ENCODE measurements at places on chromosomes 2 and 18.

DNA sequence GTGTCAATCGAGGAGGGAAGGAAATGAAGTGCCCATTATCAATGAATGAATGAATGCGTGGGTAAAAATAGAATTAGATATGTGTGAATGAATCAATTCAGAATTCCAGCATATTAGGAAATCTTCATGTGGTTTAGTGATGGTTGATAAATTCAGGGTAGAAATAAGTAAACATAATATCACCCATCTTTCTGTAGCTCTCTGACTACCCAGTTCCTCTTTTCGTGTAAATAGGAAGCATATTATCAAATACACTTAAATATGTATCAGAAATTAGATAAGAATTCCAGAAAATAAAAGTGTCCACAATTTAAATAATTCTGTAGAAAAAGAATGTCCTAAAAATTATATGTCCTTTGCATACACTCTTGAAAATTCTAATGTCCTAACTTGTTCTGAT, 552.9 kb upstream of the LRATD1 start:
- no peak for DNase-seq

- no peak for DNase-seq
Measured at GRCh38 chr2:241047253-241048010, 49.0 kb downstream of the SNED1 start.

DNA sequence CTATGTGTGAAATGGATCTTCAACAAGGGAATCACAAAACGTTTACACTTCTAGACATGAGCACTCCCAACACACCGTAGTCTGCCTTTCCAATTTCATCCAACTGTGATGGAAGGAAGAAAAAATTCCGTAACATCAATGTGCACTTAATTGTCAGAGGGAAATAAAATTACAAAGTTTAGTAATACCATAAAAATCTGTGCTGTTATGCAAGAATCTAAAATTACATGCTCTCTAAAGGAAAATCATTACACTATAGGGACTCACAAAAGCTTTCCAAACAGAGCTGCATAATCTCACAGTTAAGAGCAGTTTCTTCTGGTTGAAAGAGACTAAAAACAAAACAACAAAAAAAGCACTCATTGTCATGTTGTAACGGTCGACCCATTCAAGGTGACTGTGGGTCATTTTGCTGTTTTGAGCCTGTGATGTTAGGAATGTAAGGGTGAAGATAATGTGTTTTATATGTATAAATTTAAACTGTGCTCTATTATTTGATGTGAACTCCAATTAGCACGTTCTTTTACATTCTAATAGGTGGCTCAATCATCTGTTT, 698.0 kb downstream of the TDRD15 start:
- DNase-seq = no peak

GRCh38 chr2:2773692-2774091, 442.6 kb upstream of the MYT1L start:
- DNase-seq = no peak

GRCh38 chr2:45272549-45273265, 263.5 kb upstream of the SIX2 start:
- no peak for DNase-seq

DNA sequence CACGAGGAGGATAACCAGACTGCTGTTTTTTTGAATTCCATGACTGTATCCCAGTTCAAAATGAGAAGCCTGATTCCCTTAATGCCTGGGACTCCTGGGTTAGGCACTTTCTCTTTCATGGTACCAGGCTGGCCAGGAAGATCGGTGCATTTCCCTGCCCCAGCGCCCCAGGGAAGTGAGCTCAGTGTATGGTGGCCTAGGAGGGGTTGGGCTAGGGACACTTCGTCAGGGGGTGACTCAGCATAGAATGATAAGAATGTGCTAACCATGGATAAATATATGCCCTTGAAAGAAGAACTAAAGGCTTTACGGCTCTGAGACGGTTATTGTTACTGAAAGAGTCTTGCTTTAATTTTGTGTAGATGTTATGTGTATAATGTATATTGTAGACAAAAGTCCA, 27.5 kb upstream of the FAM237A start:
- no peak for DNase-seq

GRCh38 chr2:223083402-223084070, 31.5 kb downstream of the KCNE4 start:
- DNase-seq = no peak

DNA sequence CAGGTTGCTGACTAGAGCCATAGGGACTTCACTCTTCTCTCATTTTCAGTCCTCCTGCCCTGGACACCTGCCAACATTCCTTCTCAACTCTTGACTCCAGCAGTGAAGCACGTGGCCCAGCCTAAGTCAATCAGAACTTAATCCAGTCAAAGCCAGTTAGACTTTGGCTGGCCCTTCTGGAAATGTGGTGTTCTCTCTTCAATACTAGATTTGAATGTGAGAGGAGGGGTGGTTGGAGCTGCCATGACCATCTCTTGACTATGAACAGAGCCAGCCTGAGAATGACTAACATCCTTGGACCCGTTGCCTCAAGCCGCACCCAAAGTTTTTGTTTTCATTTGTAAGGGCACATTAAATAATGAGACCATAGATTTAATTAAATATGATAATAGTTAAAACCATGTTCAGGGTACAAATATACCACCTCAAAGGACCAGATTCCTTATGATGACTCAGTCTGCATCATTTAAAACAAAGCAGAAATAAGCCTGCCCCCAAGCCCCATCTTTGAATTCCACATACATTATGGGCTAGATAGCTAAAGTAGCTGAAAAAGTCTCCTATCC, 49.7 kb upstream of the RASGRP3 start:
- DNase-seq = no peak

DNA sequence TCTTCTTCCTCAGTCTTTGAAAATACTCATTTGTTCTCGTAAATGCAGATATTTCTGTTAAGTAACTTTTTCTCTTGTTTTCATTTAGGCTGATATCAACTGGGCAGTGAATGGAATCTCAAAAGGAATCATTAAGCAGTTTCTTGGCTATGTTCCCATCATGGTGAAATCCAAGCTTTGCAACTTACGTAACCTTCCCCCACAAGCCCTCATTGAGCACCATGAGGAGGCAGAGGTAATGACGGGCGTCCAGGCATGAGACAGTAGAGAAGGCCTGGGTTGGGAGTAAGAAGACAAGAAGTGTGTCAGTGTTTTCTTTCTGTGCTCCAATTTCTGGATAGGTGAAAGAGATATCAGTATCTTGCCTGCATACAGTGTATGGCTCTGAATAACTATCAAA, 5.1 kb downstream of the POLR1B start:
- DNase-seq = no peak

DNA sequence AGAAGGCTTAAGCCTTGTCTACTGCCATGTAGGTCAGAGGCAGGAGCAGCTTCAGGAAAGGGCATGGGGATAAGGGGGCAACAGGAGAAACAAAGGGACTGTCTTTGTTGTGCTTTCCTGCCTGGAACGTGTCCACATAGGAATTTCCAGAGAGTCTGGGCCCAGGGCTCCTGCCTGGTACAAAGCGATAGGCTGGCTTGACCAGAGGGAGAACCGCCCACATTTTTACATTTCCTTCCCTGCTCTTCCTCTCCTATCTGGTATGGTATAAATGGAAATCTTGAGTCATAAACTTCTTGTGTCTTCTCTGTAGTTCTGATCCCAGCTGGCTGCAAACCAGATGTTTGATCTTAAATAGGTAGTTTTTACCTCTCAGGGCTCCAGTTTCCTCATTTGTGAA, 414.8 kb downstream of the HRH4 start:
- DNase-seq = no peak

DNA sequence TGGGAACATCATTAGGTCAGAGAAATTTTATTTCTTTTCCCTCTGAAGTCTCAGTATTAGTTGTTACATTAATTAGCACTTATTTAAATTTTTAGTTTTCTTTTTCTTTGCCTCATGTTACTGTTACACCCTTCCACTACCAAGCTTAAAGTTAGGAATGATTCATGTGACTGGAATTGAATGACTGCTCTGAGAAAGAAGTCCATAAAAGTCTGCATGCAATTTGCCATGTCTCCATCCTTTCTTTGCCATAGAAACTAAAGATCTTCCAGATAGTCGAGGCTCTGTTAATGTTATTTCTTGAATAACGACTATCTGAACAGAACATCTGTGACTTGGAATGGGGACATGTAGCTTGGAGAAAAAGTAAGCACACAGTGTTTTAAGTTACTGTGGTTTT, 1269.8 kb upstream of the PIK3C3 start:
- DNase-seq = no peak

DNA sequence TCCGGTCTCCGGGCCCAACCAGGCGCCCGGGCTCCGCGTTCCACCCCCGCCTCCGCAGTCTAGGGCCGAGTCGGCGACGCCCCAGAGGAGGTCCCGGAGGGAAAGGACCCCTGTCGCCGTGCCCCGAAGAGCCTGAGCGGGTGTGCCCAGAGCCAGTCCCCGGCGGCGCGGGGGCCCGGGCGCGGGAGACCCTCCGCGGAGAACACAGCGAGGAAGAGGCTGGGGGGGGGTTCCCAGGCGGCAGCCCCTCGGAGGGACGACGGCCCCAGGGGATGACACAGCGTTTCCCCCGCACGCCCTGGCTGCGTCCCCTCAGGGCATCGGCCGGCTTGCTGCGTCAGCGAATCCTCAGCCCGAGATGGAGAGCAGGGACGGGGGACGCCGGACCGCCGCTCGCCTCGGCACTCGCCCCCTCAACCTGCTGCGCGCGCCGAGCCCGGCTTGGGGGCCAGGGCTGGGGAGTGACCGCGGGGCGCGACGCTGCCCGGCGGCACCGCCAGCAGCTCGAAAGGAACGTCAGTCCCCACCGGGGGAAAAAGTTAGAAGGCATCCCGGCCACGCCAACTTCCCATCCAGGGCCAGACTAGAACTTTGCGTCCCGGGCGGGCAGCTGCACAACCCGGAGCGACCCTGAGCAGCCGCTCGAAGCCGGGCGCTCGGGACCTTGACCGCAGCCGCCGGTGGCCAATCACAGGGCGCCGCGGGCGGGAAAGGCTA, 711 bp downstream of the SFXN5 start:
- no peak for DNase-seq
